Right ventricle myocardium superior (tissue), 1 donor: ENCODE measurements at places on chromosomes 13 and 19. TPM values are rescaled to one million over a fixed set of nuclear protein-coding genes. Genes with fewer than 3 reads are reported as not detected.

DNA sequence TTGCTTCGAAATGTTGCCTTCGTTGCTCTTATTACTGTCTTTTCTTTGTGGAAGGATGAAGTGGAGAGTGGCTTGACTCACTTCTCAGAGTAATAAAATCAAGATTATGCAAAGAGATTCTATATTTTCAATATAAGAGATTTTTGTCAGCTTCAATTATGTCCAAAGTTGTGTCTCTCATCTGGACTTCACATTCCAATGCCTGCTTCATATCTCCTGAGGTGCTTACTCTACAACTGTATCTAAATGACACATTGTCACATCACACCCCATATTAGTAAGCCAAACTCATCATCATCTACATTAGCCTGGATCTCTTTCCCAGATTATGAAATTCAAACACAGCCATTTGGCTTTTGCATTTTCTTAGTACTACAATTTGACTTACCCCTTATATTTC, 409.4 kb downstream of the DACH1 start:
- DNase-seq, result no peak

GRCh38 chr19:4233282-4233853, 4.0 kb downstream of the EBI3 start:
- peak; percentile 65 for DNase-seq

GRCh38 chr13:31749929-31750328, 10.6 kb downstream of the RXFP2 start:
- no peak for DNase-seq

DNA sequence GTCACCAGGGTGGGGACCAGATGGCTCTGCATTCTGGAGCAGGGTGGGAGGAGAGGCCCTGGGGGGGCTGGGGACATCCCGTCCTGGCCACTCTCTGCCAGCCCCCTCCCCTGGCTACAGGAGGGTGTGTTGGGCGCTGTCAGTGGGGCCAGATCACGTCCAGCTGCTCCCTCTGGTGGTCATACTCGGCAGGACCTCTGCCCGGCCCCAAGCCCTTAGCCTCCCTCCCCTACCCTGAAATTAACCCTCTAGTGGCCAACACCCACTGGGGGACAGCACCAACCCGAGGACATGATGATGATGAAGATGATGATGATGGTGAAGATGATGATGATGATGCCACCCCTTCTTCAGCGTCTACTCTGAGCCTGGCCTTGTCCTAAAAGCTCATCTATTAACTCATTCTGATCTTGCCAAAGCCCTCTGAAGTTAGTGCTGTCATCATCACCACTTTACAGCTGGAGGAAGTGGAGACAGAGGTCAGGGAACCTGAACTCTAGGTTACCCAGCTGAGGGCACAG, 590 bp upstream of the LGI4 start:
- peak; percentile 91 for DNase-seq

DNA sequence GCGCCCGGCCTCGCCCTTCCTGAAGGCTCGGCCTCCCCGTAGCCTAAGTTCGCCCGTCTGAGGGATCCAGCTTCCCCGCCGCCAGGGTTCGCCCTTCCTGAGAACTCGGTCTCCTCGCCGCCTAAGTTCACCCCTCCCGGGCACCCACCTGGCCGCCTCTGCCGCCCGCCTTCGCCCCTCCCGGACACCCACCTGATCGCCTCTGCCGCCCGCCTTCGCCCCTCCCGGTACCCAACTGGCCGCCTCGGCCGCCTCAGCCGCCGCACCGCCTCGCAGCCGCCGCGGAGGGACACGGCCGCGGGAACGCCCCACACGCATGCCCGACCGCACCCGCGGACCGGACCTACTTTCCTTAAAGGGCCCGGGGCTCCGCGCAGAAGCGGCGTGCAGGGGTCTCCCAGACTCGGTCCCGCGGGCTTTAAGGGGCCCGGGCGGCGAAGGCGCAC, at the start of gene MOB3A:
Gene MOB3A, minus strand, starts transcription at position 293 of the 446 bp plus-strand sequence. CDS start 17,766 bp downstream, outside the sequence.
- DNase-seq, result peak; percentile 95

The ERICH4 gene
- not detected for total RNA-seq

The GGN gene
- 0.27 TPM for total RNA-seq

The CGB7 gene
- total RNA-seq, result not detected
